ENCODE measurements at places on chromosomes 2 and 18.

- DNase-seq = no peak
Measured at GRCh38 chr2:23803965-23804542, 122.9 kb downstream of the ATAD2B start.

- DNase-seq = no peak
Measured at GRCh38 chr18:46213295-46213694, 109.1 kb downstream of the HAUS1 start.

- no peak for DNase-seq
Measured at GRCh38 chr2:130762910-130763385, 7.6 kb downstream of the AMER3 start.

DNA sequence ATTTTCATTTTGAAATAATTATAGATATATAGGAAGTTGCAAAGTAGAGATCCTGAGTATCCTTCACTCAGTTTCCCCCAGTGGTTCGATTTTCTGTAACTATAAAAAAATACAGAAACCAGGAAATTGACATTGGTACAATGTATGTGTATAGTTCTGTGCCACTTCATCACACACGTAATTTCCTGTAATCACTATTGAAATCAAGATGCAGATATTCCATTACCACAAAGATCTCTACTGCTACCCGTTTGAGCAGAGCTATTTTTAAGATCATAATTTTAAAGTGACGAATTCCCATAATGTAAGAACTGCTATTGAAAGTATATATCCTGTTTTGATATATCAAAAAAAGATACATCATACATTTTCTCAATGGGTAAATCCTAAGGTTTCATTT lies 142.3 kb downstream of the BABAM2 start:
- no peak for DNase-seq

DNA sequence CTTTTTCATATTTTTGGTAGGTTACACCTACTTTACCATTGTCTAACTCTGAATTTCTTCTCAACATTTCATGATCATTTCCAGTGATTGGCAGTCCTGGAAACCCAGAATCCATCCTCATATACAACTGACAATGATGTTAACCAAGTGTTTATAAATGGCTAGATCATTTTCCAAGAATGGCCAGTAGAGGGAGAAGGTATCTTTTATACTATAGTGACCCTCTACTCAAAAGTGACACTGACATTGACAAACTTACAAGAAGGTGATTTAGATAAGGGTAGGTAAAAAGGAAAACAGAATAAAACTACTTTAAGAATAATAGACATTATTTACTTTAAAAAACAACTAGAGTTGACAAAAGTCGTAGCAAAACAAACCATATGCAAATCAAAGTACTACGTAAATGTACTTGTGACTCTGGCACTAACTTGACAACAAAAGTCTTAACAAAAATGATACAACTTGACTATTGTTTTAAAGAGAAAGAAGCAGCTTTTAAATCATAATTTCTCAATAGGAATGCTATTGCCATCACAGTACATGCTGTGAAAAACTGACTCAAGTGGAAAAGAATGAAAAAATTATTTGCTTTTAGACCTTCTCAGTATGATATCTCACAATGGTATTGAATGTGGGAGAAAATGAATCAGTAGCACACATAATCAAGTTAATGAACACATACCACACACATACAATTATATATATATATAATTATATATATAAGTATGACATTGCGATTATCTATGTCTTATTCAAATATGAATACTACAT lies 76.6 kb upstream of the GRB14 start:
- no peak for DNase-seq

GRCh38 chr2:75788902-75789301 lies 78.2 kb upstream of the GCFC2 start:
- DNase-seq = no peak

DNA sequence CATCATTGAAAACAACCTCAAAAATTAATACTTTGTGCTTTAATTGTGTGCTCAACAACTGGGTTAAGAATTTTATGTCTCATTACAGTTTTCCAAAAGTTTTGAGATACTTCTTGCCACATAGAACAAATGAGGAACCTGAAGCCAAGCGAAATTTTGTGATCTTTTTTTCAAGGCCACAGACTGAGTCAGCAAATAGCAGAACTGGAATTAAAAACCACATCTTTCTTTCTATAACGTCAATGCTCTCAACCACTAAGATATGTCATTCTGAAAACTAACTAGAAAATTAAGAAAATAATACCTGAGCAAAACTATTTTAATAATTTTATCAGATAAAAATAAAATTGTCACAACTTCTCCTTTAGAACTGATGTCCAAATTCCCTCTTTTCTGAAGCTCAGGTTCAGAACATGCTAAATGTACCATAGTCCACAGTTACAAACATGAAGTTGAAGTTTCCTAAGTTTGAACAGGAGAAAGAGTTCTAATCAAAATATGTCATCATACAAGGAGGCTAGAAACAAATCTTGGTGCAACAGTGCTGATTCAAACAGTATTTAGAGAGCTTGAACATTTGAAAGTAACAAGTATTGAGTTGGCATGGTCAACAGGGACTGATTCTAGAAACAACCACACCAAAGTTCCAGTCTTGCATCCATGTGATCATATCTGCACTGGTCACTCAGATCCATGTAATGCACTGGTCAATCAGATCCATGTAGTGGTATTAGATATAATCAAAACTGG lies 27.6 kb upstream of the CALCRL start:
- no peak for DNase-seq

- no peak for DNase-seq
Measured at GRCh38 chr2:224584111-224584784, 915 bp downstream of the CUL3 start.

GRCh38 chr2:186894478-186894877 lies 45.5 kb upstream of the ZSWIM2 start:
- no peak for DNase-seq

GRCh38 chr2:40028792-40029488 lies 249.9 kb upstream of the THUMPD2 start:
- no peak for DNase-seq

GRCh38 chr18:2547477-2548087 lies 23.7 kb downstream of the METTL4 start:
- DNase-seq = no peak

DNA sequence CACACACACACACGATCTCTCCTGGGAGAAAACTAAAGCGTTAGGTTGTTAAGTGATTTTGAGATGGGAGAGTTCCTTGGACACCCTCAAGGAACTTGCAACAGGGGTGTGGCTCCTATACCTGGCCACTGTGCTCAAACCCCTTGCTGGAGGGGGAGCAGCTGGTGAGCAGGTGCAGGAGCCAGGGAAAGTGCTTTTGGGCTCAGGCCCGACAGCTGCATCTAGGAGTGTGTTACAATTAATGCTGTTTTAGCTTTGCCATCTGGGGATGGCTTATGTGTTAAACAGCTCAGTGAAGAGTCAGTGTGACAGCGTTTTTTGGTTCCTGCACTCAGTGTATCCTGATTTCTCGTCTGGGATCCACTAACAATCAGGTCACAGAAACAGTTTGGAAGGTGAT lies 510.8 kb downstream of the TRIB2 start:
- no peak for DNase-seq

DNA sequence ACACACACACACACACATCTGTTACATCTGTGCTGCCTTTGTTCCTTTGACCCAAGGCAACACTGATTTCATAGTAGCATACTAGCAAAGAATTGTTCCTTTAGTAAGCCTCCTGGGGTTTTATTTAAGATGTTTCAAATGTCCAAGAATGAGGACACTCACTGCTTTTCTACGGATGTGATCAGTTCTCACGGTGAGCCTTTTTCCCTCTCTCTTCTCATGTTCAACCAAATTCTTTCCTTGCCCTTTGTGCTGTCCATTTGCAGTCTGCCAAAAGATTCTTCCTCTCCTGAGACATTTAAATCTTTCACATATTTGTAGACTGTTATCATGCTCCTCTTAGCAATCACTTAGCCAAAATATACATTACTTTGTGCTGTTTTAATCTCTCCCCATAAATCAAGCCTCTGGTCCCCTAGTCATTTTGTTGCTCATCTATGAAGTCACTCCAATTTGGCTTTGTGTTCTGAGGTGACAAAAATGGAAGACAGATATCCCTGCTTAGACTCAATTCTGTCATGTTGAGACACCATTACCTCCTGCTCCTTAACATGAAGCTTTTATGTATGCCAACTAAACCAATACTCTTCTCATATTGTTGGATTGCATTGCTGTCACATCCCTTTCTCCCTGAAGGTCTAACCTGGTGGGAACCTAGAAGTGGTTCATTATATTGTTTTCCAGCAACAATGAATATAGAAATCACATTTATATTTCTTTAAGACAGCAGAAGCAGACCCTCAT lies 1605.3 kb upstream of the ACVR2A start:
- DNase-seq = no peak

DNA sequence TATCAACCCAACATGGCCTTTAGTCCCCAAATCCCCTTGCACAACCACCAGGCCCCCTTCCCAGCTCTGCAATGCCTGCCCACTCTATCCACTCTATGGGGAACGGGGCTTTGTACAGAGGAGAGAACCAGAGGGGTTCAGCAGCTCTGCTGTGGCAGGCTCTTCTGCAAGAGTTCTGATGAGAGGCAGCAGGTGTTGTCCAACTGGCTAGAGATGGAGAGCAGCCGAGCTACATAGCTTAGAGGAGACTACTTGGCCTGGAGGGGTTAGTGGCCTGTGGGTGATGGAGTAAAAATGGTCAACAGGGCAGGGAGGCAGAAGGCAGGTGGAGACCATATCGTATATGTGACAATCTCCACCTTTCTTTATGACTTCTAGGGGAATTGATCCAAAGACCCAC lies 103.0 kb downstream of the QPCT start:
- no peak for DNase-seq

- no peak for DNase-seq
Measured at GRCh38 chr2:215811003-215811402, 202.3 kb downstream of the MREG start.

- no peak for DNase-seq
Measured at GRCh38 chr18:26792661-26793060, 72.8 kb downstream of the AQP4 start.

- DNase-seq = no peak
Measured at GRCh38 chr2:239386872-239387445, 13.9 kb downstream of the HDAC4 start.

- DNase-seq = no peak
Measured at GRCh38 chr2:214674278-214674677, 135.2 kb downstream of the BARD1 start.

GRCh38 chr2:55585451-55586080 lies 31.9 kb downstream of the PPP4R3B start:
- no peak for DNase-seq

DNA sequence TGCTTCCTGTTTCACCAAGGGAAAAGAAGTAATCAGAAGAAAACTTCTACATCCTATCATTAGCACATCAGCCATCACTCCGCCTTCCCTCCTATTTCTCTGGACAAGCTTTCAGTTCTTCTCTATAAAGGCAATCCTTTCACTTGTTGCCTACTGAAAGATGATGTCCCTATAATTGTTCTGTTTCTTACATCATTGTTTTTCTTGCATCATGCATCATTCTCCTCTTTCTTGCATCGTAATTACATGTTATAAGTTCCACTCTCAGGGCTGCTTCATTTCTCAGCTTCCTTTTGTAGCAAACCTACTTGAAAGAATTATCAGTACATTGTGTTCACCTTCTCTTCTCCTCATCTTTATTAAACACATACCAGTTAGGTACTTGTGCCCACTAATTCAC lies 7.2 kb downstream of the SLC30A6 start:
- no peak for DNase-seq

DNA sequence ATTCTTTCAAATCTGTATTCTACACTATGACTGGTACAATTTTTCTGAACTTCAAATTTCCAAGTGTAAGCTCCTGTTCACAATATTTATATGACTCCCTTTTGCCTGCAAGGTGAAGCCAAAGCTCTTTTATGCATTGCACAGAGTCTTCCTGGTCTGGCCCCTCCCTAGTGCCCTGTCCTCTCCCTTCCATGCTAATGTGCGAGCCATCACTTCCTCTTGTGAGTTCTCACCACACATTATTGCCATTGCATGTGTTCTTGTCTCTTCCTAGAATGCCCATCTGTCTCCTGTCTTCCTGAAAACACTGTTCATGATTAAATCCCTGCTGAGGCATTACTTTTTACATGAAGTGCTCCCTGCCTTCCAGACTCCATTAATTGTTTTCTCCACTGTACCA lies 169.9 kb downstream of the MC4R start:
- DNase-seq = no peak

GRCh38 chr2:54680397-54681041 lies 42.9 kb upstream of the EML6 start:
- DNase-seq = no peak

DNA sequence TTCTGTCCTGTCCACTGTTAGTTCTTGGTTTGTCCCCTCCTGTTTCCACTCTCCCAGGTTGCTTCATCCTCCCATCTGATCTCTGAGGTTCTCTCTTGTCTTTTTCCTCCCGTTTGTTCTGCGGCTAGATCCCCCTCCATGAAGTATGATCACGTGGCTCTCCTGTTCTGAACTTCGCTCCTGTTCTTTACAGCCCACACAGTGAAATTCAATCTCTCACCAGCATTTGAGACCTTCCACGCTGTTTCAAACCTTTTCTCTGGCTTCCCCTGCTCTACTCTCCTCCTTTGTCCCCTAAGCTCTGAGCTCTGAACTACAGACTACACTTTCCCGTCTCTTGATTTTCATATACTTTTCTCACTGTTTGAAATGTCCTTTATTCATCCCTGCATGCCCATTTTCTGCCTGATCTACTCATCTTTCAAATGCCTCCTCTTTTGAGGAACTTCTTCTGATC lies 83.5 kb downstream of the OSBPL6 start:
- no peak for DNase-seq

DNA sequence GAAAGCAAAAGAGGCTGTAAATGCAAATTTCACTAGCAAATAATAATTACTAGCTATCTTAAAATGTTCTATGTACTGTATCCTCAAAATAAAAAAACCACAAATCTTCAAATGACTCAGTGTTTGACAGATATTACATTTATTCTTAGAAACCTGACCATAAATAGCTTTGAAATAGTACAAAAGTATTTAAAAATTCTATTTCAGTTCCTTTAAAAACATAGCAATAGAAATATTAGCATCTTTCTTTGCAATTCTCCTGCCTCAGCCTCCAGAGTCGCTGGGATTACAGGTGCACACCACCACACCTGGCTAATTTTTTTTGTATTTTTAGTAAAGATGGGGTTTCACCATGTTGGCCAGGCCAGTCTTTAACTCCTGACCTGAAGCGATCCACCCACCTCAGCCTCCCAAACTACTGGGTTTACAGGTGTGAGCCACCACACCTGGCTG lies 50.6 kb downstream of the MSH6 start:
- no peak for DNase-seq

DNA sequence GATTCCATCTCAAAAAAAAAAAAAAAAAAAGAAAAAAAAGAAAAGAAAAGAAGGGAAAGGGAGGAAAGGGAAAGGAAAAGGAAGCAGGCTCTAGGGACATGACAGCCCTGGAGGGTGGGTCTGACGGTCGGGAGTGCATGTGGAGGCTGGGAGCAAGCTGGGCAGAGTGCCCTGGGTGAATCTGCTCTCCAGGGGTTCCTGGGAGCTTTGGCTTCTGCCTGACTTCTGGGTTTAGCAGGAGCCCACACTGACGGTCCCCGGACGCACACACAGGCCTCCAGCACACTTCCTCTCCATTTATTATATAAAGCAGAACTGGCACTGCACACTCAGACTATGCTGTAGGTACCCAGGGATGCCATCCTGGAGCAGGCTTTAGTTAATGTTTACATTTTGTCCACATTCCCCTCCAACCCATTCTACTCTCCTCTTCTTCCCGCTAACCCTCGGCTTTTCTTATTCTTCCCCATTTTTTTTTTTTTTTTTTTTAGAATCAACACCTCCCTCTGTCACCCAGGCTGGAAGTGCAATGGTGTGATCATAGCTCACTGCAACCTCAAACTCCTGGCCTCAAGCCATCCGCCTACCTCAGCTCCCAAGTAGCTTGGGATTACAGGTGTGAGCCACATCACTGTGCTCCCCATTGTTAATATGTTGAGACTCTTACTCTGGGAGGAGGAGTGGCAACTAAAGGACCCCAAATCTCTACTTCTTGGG lies 151.1 kb upstream of the SLC1A4 start:
- DNase-seq = no peak
